Calu3 (cell line): ENCODE measurements at places on chromosomes 2 and 18.

DNA sequence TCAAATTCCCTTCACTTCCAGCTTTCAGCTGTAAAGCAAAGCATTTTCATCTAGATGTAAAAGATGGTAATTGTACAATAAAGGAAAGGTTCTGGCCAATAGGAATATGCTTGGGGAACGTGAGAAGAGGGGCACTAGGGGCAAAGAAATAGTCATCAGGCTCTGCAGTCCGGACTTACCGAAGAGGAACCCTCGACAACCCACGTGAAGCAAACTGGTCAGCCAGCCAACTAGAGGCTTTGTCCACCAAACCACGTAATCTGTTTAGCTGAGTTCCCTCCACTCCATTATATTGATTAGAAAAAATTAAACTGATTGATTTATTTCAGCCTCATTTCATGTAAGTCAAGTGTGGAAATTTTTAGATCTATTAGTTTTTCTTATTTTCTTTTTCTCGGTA lies 300.4 kb upstream of the FANCL start:
- no peak for DNase-seq

GRCh38 chr2:240481720-240482119 lies 46.3 kb downstream of the GPC1 start:
- DNase-seq = no peak

DNA sequence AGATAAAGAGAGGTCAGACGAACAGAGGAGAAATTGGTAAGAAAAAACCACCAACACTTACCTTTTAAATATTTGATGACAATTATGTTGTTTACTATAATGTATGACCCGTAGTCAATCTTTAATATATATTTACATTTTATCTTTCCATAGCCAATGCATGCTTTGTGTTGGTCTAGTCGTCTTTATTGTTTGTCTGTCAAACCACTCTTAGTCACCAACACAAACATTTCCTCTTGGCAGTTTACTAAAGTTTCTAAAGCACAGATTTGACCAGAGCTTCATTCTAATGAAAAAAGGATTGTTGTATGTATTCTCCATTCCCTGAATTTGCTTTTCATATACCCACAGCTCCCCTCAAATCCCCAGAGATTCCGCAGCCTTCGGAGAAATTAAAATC lies 784.7 kb upstream of the PIK3C3 start:
- DNase-seq = no peak

GRCh38 chr18:519019-519879 lies 18.7 kb upstream of the COLEC12 start:
- DNase-seq = no peak

DNA sequence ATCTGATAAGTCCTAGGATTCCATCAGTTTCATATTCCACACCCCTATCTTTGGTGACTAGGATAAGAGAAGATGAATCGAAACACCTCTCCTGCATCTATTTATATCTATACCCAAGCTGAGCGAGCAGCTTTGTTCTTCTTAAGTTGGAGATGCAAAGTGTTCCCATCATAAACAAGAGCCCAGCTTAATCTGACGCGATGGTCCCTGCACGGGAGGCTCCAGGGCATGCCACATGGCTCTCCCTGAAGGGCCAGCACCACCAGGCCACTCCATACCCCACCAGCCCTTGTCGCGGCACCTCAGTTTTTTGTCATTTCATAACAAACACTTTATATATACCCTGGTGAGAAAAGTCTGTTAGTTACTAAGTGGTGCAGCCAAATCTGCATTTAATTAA lies 255.3 kb downstream of the L3MBTL4 start:
- no peak for DNase-seq

- DNase-seq = no peak
These were observed 60.5 kb upstream of the B3GNT7 start for GRCh38 chr2:231334981-231335380.

- DNase-seq = no peak
These were observed 65.4 kb downstream of the CRACDL start for GRCh38 chr2:98870516-98871158.

- DNase-seq = no peak
These were observed 158.3 kb downstream of the MTX2 start for GRCh38 chr2:176427549-176427948.

DNA sequence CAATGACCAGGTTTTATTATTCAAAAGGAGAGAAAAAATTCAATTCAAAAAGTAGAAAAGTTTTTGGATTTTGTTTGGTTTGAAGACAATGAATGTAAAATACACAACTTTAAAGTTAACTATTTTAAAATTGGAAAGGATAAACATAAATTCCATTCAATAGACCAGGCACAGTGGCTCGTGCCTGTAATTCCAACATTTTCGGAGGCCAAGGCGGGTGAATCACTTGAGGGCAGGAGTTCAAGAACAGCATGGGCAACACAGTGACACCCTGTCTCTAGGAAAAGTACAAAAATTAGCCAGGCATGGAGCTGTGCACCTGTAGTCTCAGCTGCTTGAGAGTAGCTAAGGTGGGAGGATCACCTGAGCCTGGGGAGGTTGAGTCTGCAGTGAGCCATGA lies 54.7 kb downstream of the SCN9A start:
- no peak for DNase-seq
